ENCODE measurements at places on chromosomes 3 and 15.

DNA sequence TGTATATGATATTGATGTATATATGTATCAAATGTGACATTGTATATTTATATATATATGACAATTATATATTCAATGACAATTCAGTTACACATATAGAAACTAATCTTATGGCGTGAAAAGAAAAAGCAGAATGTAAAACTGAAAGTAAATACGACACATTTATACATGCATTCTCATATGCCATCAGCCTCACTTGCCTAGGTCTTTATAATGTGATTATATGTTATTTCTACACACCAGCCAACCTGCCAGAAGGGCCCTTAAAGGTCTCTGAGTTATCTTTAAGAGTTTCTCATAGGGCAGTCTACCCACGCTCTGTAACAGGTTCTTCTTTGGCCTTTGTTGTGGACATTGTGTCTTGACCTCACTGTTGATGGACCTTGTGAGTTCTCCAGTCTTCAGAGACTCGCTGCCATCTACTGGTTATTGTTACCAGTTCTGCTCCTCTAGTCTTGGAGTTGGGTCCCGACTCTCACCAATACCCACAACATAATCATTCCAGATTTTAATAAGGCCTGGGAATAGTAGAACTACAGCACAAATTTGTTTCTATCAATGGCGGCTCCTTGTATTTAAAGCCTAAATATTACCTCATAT lies 371.5 kb upstream of the GOLIM4 start:
- peak; percentile 35 for DNase-seq

DNA sequence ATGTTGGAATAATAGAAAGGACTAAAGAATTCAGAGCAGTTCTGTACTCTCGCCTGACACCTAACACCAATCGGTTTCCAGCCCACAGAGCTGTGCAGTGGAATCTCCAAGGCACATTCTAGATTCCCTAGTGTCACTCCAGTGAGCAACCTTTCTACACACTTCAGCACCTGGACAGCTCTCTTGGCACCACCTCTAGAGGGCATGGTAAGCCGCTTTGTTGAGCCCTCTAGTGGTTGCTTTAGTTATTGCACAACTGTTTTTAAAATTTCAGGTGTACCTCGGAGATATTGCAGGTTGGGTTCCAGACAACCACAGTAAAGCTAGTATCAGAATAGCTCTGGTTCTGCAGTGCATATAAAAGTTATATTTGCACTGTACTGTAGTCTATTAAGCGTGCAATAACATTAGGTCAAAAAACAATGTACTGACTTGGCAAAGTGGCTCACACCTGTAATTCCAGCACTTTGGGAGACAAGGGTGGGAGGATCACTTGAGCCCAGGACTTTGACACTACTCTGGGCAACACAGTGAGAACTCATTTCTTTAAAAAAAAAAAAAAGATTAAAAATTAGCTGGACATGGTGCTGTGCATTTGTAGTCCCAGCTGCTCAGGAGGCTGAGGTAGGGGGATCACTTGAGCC lies 26.5 kb upstream of the ERC2 start:
- DNase-seq, result peak; percentile 76

GRCh38 chr3:127637546-127637945 lies 8.6 kb downstream of the PODXL2 start:
- no peak for DNase-seq

GRCh38 chr3:162390891-162391290 lies 894.3 kb downstream of the OTOL1 start:
- no peak for DNase-seq

DNA sequence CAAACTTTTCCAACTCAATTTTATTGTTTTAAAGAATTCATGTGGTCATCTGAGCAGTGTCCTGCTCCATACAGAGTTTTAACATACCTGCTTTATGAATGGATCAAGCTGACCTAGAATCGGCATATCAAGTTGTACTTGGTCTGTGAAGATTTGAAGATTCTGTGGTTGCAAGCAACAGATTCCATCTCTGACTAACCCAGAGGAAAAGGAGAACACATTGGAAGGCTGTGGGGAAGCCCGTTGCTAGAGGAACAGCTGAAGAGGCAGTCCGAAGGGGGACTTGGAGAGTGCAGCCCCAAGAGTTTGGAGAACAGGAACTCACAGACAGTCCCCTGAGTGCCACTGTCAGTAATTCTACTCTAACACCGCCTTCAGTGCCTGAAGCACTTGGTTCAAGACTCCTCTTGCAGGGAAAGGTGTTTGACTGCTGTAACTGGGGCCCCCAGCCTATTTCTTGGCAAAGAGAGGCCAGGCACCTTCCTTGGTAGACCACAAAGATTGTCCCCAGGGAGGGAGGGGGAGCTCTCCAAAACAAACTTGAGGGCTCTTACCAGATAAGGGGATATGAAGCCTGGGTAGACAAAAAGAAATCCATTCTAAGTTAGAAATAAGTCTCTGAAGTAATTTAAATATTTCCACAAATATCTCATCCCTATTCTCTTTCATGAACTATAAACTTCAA lies 88.8 kb downstream of the LARS2 start:
- DNase-seq, result no peak

DNA sequence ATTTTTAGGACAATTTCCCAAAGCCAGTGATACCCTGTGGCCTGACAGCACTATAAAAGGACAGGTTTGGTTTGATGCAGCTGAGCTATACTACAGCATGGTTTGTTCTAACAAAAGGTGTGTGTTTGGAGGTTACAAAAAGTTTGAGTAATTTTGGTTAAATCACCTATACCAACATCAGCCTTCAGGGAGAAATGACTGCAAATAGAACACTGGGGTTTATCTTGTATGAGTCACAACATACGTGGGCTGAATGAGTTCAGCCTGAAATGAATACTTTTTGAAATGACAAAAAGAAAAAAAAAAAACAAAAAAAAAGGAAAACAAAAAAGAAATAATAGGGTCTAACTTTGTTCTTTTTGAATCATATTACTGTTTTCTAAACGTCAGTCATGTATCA lies 345.7 kb downstream of the CNTN3 start:
- DNase-seq, result no peak

DNA sequence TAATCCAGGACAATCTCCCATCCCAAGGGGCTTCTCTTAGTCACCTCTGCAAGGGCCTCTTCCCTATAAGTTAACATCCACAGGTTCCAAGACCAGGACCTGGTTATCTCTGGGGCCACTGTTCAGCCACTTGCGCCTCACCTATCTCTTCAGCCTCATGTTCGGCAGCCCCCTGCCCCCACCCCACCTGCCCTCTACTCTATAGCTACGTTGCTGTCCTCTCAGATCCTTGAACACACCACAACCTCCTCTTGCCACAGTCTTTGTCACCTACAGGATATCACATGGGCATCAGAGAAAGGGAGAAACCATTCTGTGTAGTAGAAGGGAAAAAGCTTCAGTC lies 33.9 kb downstream of the SLC41A3 start:
- no peak for DNase-seq

All from SK-N-DZ (cell line).